Stimulated activated CD4-positive, alpha-beta T cell treated with anti-CD3 and anti-CD28 coated beads, Interleukin-4, amount 100 ng/mL, for 4 hours (primary cell): ENCODE measurements at places on chromosomes 5 and 9.

DNA sequence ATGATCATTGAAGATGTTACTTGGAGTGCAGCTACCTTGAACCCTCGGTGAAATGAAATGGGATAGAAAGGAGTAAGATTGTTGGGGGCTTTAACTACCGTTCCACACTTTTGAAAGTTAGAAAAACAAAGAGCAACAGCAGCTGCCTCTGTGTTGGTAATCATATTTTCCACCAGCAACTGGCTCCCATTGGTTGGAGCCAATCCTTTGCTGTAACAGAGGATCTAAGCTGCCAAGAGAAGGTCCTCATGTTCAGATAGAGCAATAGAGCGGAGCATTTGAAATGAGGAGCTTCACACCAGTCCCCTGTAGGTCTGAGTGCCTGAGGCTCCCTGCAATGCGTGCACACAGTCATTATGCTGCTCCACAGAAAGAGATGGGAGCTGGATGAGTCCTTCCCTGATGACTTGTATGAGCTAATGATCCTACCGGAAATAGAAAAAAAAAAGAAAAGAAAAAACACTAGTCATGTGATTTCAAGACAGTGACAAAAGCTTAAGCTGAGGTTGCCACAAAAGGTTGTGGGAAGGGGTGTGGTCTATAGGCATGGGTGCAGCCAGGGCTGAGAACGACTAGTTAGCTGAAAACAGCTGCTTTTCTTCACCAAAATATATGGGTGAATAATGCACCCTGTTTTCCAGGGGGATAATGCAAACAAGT is 300.7 kb downstream of the MLLT3 start:
- no peak for DNase-seq

DNA sequence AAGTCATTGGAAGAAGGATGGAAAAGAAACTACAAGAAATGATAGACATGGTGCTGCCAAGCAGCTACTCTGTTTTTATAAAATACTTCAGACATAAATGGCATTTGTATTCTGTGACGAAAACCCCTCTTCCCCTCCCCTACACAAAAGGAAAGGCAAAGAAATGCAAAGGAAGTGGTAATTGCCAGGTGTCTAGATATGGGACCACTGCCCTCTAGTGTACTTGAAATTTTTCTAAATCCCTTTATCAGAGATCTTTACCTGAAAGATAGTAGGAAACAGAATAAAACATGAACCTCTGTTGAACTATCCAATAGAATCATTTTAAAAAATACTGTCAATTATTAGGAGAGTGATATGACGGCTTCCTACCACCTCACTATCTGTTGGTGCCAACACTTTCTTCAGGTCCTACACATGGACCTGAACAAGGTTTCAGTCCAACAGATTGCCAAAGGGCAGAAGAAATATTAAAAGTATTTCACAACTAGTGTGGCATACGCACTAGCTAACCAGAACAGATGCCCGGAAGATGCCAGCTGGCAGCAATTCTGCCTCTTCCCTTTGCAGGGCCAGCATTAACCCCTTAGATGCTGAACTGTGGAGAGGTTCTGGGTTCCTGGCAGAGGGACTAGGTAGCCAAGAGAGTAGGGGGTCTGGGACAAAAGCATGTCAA is 104.1 kb downstream of the TSSK1B start:
- DNase-seq: no peak

DNA sequence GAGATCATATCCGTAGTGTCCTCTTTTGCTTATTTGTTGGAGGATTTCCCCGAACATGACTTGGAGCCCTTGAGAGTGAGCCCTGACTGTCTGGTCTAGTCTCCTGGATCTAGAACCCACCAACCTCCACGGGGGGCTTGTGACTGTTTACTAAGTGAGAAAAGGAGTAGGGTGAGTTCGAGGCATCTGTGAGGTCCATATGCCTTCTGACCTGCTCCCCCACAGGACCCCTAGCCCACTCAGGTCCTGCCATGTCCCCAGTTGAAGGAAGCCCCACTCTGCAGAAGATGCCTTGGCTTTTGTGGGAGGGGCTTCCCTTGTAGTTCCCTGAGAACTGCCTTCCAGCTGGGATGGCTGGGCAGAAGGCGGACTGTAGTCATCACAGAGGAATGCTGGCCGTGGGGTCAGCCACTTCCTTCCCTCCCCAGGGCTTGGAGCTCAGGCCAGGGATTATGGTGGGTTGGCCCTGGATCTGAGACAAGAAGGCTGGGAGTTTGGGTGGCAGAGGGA is 7.0 kb upstream of the IRF1 start:
- peak; percentile 4 for DNase-seq

DNA sequence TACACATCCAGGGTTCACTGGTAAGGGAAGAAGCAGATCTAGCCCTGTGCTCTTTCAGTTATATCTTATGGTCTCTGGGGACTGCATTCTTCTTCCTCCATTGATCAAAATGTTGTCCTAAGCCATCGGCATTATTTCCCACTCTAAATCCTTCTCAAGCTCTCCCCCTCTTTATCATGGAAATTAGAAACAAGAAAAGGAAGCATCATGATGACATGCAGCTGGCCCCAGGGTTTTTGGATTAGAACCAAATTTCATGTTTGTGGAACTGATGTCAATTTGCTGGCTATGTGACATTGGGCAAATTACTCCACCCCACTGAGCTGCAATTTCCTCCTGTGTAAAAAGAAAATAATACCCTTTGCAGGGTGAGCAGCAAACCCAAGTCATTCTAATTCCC is 39.5 kb downstream of the MFAP3 start:
- DNase-seq: no peak

- DNase-seq: no peak
Measured at GRCh38 chr5:140358738-140359310, 1.2 kb upstream of the SLC4A9 start.

DNA sequence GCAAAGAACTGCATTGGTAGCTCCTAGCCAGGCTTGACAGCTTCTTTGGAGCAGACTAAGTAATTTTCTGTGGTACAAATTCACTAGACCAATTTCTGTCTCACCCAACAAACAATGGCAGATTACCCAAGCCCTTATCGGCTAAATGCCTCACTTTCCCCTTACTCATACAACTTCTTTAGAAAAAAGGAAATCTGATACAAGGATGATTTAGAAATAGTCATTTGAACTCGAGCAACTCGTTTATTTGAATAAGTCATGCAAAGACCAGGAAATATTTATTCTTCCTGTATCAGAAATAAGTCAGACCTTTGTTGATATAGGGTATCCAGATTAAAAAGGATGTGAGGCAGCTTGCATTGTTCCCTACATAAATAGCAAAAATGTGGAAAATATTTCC is 170.4 kb upstream of the CDH6 start:
- no peak for DNase-seq

- DNase-seq: no peak
Measured at GRCh38 chr9:119365291-119366027, 3.8 kb downstream of the BRINP1 start.

- DNase-seq: peak; percentile 44
Measured at GRCh38 chr5:127313847-127314473, 23.4 kb downstream of the MEGF10 start.
